ENCODE measurements at places on chromosomes 2 and 18.

DNA sequence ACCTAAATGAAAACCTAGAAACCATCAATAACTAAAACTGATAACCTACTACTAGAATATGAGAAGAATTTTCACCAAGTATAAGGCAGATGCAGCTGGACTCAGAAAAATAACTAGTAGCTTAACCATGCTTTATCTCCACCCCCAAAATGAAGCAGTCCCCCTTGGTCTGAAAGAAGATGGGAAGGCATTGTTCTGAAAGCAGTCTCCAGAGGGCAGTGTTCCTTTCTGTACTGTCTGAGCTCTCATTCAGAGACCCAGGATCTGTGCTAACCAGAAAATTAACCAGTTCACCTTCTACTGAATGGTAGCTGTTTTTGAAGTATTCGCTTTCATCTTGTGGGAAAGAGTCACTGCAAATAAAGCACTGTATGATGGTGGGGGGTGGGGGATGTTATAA is 273.0 kb downstream of the PDE11A start:
- DNase-seq, result no peak

- DNase-seq, result no peak
Measured at GRCh38 chr18:10020171-10020570, 106.4 kb downstream of the VAPA start.

DNA sequence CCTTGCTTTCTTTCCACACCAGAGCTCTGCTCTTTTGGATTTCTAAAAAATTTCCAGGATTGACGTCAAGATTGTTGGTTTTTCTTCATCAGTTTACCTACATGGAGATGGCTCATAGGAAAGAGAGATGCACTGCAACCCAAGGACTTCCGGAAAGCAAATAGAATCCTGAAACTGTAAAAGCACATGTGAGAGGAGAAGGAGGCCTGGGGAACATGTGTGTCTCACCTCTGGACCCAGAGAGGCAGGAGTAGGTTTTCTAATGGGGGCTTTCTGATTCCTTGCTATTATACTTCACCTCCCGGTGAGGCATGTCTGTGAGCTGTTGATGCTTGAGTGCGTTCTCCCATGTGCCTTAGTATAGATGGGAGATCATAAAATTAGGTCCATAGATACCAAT is 362.8 kb downstream of the DCDC2C start:
- DNase-seq, result no peak

DNA sequence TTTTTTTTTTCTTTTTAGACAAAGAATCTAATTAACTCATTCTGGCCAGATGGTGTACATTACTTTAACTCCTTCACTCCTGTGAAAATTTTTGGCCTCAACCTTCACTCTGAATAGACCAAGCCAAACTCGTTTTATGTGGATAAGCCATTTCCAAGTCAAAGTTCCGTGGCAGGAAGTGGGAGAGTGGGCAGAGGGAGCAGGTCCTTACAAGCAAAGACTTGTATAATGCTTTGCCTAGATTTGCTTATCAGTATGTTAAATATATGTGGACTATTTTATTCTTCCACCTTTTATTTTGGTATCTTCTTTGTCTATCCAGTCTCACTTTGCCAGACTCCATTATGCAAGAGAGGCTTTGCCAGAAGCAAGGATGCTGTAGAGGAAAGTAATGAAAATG is 178.1 kb upstream of the TNP1 start:
- DNase-seq, result no peak
